ENCODE measurements at places on chromosomes 2 and 18.

- no peak for DNase-seq
Observed at GRCh38 chr2:101699755-101700461, 2.4 kb downstream of the MAP4K4 start.

DNA sequence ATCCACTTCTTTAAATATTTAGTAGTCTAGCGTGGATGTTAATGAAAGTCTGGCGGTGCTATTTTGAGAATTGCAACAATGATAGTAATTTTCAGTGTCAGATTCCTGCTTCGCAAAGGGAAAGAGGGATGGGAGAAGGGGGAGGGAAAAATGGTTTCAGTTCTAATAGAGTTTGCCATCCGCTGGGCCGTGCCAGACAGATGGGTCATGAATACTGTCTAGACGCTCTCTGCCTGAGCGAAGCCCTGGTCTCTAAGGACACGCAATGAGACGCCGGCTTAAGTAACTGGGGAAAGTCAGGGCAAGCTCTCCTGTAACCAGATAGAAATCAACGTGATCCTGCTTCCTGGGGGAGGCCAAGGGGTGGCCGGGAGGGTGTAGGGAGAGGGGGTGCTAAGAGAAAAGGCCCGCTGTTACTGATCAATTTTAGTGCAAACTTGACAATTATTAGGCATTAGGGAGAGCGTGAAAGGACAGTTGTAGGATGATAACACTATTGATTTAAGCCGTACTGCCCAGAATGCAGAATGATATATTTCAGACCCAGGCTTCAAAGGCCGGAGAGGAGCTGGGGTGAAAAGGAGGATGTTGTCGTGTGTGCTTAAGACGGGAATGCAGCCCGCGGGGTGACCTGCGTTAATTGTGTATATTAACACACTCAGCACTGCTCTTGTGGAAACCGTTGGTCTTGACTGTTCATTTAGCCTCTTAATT lies 229.2 kb downstream of the LDLRAD4 start:
- peak; percentile 91 for DNase-seq

GRCh38 chr2:203444738-203445137 lies 90.4 kb downstream of the RAPH1 start:
- DNase-seq = no peak

GRCh38 chr2:101124643-101125366 lies 26.4 kb downstream of the TBC1D8 start:
- no peak for DNase-seq

GRCh38 chr18:2948038-2948437 lies 64.9 kb downstream of the LPIN2 start:
- DNase-seq = no peak

GRCh38 chr2:209458008-209458979 lies 34.4 kb downstream of the MAP2 start:
- no peak for DNase-seq

DNA sequence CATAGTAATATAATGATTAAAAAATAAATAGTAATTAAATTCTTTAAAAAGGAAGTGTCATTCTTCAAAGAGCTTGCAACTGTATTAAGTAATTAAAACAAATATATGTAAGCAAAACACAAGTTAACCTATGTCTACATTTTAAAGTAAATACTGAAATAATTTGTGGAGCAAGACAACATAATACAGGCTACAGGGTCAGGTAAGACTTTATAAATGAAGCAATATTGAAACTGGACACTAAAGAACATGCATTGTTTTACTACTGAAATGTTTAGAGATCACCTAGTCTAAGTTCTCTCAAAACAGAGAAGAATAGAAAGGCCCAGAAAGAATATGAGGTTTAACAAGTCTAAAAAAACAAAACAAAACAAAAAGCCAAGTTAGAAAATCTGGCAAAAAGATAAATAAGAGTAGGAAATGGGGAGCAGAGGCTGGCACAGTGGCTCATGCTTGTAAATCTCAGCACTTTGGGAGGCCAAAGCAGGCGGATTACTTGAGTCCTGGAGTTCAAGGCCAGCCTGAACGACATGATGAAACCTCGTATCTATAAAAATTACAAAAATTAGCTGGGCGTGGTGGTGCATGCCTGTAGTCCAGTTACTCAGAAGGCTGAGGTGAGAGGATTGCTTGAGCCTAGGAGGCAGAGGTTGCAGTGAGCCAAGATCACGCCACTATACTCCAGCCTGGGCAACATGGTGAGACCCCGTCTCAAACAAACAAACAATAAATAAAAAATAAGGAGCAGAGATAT lies 34.4 kb downstream of the VPS54 start:
- no peak for DNase-seq

Data from NCI-H748 treated with DMSO at 0.1 percent for 48 hours (cell line).